ENCODE measurements at places on chromosomes 1 and 21.

GRCh38 chr1:223500560-223501425 is 107.6 kb downstream of the CCDC185 start:
- peak; percentile 61 for DNase-seq

DNA sequence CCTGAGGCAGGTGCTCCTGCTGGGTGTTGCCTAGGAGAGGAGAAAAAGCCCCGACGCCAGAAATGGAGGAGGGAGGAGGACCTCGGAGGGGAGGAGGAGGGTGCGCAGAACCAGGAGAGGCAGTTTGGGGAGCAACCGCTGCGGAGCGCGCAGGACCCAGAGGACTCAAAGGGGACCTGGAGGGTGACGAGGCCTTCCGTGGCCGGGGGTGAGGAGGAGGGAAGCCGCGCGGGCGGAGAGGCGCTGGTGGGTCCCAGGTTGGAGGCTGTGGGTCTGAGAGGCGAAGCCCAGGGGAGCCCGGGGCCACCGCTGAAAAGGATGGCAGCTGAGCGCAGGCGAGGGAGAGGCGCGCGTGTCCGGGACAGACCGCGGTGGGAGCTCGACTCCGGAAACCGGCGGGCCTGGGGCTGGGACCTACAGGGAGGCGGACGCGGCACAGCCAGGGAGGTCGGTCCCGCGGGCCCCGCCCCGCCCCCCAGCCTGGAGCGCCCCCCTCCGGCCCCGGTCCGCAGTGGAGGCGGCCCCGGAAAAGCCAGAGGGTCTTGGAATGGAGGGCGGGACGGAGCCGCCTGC is 15.1 kb downstream of the RNF223 start:
- no peak for DNase-seq

GRCh38 chr1:97929874-97930851 is 9.3 kb upstream of the DPYD start:
- DNase-seq = no peak

DNA sequence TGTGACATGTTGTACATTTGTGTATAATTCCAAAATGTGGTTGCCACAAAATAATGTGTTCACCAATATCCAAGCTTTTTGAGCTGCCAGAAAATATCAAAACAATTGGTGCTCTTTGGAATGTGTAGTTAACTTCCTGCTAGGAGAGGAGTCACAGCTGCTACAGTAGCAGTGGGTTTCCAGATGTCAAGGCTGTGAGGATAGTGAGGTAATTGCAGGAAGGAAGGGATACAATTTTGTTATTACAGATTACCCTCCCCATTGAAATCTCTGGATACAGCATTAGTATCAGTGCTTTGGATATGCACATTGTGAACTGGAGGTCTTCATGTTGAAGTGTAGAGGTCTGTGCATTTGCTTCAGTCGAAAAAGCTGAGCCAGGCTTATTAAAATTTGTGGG is 253.2 kb downstream of the PTPRC start:
- no peak for DNase-seq

GRCh38 chr1:67629370-67630075 is 55.5 kb upstream of the GADD45A start:
- no peak for DNase-seq

DNA sequence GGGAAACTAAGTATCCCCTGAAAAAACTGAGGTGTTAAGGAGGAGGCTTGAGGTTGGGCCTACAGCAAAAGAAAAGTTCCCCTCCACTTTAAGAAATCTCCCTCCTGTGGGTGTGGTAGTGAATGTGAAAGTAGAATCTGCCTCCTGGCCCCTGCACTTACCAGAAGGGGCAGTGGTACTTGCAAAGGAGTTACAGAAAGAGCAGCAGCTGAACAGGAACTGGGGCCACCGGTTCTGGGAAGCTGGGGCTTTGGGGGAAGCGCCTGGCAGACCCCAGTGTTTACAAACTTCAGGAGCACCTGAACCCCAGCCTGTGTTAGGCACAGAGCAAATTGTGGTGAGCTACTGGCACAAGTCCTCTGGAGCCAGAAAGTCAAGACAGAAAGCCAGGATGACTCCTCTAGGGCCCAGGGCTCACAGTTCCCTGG is 250.2 kb upstream of the FGGY start:
- DNase-seq = peak; percentile 56

DNA sequence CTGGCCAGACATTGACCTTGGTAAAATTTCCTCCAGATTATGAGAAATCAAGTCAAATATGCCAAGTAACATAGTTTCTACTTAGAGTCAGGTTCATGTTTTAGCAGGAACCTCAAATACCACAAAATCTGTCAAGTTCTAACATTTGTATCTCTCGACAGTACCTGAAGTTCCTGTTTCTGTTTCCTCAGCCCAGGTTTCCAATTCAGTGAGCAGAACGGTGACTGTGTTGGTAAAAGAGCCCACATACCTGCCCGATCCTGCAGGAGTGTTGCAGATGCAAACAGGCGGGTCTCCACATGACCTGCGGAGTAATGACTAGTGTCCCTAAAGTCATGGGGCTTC is 57.9 kb upstream of the LGALS8 start:
- no peak for DNase-seq

GRCh38 chr1:95223110-95223509 is 10.9 kb upstream of the RWDD3 start:
- no peak for DNase-seq

DNA sequence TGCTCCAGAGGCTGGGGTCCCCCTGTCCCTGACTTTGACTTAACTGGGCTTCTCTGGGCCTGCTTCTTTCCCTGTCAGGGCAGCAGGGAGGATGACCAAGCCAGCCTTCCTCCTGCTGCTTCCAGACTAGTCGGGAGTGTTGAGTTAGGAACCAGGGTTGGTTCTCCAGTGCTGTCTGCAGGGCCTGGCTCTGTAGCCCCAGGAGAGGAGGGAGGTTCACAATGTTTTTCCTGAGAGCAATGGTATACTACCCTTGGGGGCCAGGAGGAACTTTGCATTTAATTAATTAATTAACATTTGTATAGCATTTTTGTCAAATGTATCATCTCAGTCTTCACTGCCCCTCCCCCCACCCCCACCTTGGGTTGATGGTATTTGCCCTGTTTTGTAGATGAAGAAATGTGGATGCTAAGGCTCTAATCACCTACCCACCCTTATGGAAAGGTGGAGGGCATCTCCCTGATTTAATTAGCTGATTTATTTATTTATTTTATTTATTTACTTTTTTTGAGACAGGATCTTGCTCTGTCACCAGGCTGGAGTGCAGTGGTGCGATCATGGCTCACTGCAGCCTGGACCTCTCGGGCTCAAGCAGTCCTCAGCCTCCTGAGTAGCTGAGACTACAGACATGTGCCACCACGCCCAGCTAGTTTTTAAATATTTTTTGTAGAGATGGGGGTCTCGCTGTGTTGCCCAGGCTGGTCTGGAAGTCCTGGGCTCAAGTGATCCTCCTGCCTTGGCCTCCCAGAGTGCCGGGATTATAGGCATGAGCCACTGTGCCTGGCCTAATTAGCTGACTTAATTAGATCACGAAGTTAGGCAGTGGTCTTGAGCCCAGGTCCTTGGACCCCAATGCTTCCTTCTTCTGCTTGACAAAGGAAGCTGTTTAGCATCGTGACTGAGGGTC is 6.6 kb downstream of the H6PD start:
- no peak for DNase-seq

- DNase-seq = no peak
These were observed 12.6 kb downstream of the KRTAP10-1 start for GRCh38 chr21:44527156-44527982.

GRCh38 chr1:168603501-168604110 is 27.2 kb downstream of the XCL1 start:
- DNase-seq = peak; percentile 77

GRCh38 chr1:33255347-33256220 is 708 bp upstream of the ZNF362 start:
- peak; percentile 60 for DNase-seq
